Activated naive CD4-positive, alpha-beta T cell (primary cell): ENCODE measurements at places on chromosomes 3 and 15.

DNA sequence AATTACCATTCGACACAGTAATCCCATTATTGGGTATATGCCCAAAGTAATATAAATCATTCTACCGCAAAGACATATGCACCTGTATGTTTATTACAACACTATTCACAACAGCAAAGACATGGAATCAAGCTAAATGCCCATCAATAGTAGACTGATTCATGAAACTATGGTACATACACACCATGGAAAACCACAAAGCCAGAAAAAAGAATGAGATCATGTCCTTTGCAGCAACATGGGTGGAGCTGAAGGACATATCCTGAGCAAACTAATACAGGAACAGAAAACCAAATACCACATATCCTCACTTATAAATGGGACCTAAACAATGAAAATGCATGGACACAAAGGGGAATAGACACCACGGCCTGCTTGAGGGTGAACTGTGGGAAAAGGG lies 11.1 kb upstream of the MCF2L2 start:
- no peak for DNase-seq

- no peak for DNase-seq
These were observed 619 bp upstream of the CMTM8 start for GRCh38 chr3:32237670-32238452.

DNA sequence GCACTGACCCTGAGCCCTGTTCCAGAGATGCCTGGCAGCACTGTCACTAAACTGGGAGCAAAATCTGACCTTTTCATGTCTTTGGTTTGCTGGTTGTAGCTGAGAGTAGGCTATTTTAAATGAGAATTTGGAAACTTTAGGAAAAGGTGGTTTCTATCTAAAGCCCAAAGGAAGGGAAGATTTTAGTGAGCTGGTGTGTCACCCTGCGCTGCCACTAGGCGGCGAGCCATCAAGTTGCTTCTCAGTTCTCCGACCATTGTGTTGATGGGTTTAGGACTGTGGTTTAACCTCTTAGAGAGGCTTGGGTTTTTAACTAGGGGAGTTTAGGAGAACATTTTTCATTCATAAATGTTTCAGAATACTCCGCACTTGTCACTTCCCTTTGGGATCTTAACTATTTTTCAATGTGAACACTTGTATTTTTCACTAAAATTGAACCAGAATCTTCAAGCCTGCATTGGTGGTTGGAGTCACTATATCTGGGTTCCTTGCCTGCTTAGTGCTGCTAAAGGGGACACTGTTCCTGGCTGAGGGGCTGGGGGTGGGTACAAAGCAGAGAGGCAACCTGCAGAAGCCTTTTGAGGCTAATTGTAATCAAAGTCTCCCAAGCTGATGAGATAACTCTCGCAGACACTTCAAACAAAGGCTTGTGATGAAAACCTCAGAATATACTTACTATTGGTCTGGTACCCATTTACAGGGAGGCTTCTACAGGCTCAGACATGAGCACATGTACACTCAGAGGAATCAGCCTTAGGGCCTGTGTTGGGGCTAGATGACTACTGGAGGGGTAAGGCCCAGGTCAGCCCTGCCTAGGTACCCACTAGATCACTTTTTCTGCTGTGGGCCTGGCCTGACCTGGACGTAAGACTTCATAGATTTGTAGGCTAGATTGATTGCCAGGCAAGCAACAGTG lies 16.8 kb downstream of the EXOSC7 start:
- DNase-seq, result no peak

- DNase-seq, result no peak
These were observed 1.4 kb upstream of the FOXB1 start for GRCh38 chr15:60002528-60003218.

- no peak for DNase-seq
These were observed 96.2 kb downstream of the OCA2 start for GRCh38 chr15:28002867-28003266.

GRCh38 chr15:83871808-83872559 lies 218.1 kb downstream of the ADAMTSL3 start:
- DNase-seq, result no peak
